Activated B cell treated with CpG ODN at 0.5 μM for 24 hours (primary cell): ENCODE measurements at places on chromosomes 13 and 19. TPM values are rescaled to one million over a fixed set of nuclear protein-coding genes. Genes with fewer than 3 reads are reported as not detected.

Gene RCBTB1
- total RNA-seq = 19.7 and 22.6 TPM in 2 replicates

DNA sequence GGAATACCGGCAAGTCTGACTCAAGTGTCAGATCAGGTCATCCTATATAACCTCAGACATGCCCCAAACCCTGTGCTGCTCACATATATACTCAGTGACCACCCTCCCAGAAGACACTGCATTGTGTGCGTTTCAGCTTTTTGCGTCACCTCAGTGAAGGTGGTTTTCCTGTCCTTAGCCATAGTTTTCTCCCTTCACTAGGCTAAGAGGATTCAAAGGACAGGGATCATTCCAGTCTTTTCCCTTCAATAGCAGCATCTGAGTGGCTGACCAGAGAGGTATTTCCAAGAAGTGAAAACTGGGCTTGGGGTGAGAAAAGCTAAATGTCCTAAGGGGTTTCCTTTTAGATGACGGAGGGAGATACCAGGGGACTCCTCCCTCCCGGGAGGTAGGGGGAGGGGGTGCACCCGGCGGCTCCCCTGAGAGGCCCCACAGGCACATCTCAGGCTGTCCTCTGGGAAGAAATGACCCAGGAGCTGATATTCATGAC is 12.7 kb upstream of the OR10H1 start:
- no peaks in the 10 kb centered on the region for H3K4me1 ChIP-seq
- DNase-seq = no peak
- no peak overlapping the region for H3K4me3 ChIP-seq
- no peaks in the 10 kb centered on the region for H3K36me3 ChIP-seq
- H3K27me3 ChIP-seq = peaks cover 21% of the 10 kb centered on the region
- no peak overlapping the region for H3K27ac ChIP-seq

DNA sequence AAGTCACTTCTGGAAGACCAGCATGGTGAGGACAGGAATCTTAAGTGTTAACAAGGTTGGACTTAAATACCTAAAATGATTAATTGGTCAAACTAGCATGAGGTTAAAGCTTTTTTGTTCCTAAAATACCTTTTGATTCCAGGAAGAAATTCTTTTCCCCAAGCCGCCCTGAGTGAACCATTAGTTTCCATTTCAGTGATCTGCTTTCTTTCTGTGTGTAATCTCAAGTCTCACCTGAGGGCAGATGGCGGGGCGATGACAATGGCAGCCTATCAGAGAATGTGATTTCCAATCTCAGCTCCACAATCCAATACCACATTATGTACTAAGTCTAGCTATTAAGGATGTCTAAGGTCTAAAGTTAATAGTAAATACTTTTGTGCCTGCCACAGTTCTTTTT is 390.9 kb upstream of the SGCG start:
- no peak for DNase-seq
- H3K4me1 ChIP-seq = no peaks in the 10 kb centered on the region
- H3K36me3 ChIP-seq = no peaks in the 10 kb centered on the region
- no peak overlapping the region for H3K27ac ChIP-seq

- DNase-seq = peak; percentile 63
- no peak overlapping the region for H3K4me3 ChIP-seq
- peaks cover 3% of the 10 kb centered on the region for H3K4me1 ChIP-seq
- H3K27me3 ChIP-seq = peaks cover 2% of the 10 kb centered on the region
- H3K27ac ChIP-seq = no peak overlapping the region
These were observed 9.7 kb upstream of the GIPC1 start for GRCh38 chr19:14505488-14506239.

GRCh38 chr19:48510421-48511268 is 990 bp downstream of the LMTK3 start:
- H3K27ac ChIP-seq = peak overlapping the region; percentile 31
- peaks cover 2% of the 10 kb centered on the region for H3K27me3 ChIP-seq
- peak overlapping the region; percentile 71 for H3K4me3 ChIP-seq
- peaks cover 17% of the 10 kb centered on the region for H3K4me1 ChIP-seq
- DNase-seq = peak; percentile 51

- H3K36me3 ChIP-seq = no peaks in the 10 kb centered on the region
- H3K27me3 ChIP-seq = no peaks in the 10 kb centered on the region
These were observed 148.5 kb upstream of the TSHZ3 start for GRCh38 chr19:31497709-31498108.

DNA sequence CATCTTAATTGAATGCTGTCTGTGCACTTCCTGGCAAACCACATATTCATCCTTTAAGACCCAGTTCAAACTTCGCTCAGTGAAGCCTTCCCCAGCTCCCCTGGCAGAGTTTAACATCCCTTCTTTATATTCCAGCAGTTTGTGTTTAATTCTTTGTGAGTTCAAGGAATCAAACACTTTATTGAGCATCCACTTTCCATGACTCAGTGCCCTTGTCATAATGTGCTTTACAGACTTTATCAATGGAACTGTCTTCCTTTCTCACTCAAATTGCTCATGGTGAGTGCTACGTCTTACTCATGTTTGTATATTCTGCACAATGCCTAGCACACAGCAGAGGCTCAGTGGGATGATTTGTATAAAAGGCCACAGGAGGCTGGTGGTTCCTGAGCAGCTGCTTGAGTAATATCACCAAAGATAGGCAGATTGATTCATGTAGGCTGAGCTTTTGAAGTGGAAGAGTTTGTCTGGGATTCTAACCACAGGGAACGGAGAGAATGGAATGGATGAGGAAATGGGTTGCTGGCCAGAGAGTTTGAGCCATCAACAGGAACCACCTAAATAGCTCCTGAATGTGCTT is 44.2 kb downstream of the SERTM1 start:
- no peak overlapping the region for H3K4me3 ChIP-seq
- H3K27ac ChIP-seq = no peak overlapping the region
- no peaks in the 10 kb centered on the region for H3K4me1 ChIP-seq
- H3K27me3 ChIP-seq = peaks cover 6% of the 10 kb centered on the region
- no peaks in the 10 kb centered on the region for H3K36me3 ChIP-seq

GRCh38 chr13:50130123-50130946 is 115.1 kb downstream of the KCNRG start:
- H3K36me3 ChIP-seq = peaks cover 9% of the 10 kb centered on the region
- H3K27ac ChIP-seq = peak overlapping the region; percentile 95
- peaks cover 60% of the 10 kb centered on the region for H3K4me1 ChIP-seq
- DNase-seq = peak; percentile 54
- H3K4me3 ChIP-seq = peak overlapping the region; percentile 89
- peaks cover 16% of the 10 kb centered on the region for H3K27me3 ChIP-seq

DNA sequence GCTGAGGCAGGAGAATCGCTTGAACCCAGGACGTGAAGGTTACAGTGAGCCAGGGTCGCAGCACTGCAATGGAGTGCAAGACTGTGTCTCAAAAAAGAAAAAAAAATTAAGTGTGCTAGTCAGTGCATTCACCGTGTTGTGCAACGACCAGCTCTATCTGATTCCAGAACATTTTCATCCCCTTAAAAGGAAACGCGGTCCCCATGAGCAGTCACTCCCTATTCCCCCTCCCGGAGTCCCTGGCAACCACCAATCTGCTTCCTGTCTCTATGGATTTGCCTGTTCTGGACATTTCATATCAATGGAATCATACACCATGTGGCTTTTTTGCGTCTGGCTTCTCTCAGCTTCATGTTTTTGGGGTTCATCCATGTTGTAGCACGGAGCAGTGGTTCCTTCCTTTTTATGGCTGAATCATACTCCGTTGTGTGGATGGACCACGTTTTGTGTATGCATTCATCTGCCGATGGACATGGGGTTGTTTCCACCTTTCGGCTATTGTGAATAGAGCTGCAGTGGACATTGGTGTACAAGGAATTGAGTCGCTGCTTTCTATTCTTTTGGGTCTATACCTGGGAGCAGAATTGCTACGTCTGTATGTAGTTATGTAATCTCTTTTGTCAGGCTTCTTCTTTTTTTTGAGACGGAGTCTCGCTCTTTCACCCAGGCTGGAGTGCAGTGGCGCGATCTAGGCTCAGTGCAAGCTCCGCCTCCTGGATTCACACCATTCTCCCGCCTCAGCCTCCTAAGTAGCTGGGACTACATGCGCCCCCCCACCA is 19.8 kb downstream of the MYO9B start:
- H3K36me3 ChIP-seq = peaks cover 30% of the 10 kb centered on the region
- peak overlapping the region; percentile 30 for H3K27ac ChIP-seq
- no peak overlapping the region for H3K4me3 ChIP-seq
- DNase-seq = no peak
- no peaks in the 10 kb centered on the region for H3K27me3 ChIP-seq

GRCh38 chr19:14078411-14078810 is 5.8 kb downstream of the MISP3 start:
- DNase-seq = no peak
- H3K27ac ChIP-seq = no peak overlapping the region
- no peaks in the 10 kb centered on the region for H3K27me3 ChIP-seq
- H3K4me3 ChIP-seq = peak overlapping the region; percentile 2

DNA sequence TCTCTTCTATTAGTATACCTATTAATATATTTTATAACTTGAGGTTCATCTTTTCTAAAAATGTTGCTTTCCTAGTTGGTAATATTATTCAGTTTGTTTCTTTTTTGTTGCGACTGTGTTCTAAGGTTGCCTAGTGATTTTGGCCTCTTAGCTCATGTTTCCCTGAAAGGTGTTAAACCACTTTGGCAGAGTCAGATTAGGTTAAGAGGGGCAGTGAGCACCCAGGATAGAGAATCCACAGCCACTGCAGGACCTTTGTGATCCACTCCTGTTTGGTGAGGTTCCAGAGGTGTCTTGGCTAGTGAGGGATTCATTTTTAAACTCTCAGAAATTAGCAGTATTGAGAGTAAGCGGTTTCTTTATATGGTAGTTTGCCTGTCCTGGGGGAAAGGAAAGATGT is 14.9 kb upstream of the GPR18 start:
- H3K27me3 ChIP-seq = no peaks in the 10 kb centered on the region
- peaks cover 32% of the 10 kb centered on the region for H3K36me3 ChIP-seq
- H3K27ac ChIP-seq = peak overlapping the region; percentile 67
- DNase-seq = no peak
- no peak overlapping the region for H3K4me3 ChIP-seq
